Suppressor macrophage (primary cell): ENCODE measurements at places on chromosomes 5 and 9.

DNA sequence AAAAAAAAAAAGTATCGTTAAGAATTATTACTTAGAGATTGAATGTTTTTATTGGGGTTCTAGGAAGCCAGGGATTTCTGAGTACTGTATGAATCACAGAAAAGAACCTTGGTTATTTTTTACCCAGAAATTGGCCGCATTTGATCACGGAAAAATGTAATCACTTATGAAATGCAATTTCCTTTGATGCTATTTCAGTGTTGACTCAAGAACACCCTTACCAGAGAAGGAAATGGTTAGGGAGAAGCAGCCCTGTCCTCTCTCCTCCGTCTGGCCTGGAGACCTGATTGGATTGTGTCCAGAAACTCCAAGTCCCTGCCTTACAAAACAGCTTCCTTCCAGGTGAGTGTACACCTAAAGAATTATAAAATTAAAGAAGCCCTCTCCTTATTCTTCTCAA lies 116.7 kb downstream of the MED10 start:
- DNase-seq = no peak

GRCh38 chr5:174734571-174735497 lies 10.5 kb downstream of the MSX2 start:
- DNase-seq = no peak

DNA sequence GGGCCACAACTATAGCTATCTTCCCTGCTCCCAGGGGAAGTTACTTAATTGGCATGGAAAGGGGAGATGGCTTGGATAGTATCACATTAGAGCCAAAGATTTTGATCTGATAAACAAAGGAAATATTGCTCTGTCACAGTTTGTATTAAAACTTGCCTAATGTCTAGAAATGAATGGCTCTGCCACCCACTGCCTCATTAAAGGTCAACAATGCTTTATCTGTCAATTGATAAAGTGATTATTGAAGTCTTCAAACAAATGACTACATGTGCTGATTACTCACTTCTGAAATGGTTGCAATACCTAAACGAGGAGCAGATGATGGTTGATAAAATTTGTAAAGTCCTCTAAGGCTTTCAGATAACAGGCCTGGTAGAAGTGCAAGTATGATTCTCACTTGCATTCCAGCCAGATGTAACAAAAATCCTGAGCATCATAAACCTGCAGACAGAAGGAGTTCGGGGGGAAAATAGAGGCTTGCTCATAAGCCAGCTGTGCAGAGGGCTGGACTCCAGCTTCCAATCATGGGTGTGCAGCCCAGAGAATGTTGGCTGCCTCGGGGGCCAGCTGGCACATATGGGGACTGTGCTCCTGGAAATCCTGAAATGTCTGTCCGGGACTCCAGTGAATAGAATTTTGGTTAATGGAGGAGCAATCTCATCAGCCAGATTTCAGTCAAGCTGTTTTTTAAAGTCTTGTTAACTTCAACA lies 200.5 kb upstream of the SLC27A6 start:
- DNase-seq = no peak

GRCh38 chr9:30944741-30945280 lies 1439.6 kb upstream of the ACO1 start:
- no peak for DNase-seq

DNA sequence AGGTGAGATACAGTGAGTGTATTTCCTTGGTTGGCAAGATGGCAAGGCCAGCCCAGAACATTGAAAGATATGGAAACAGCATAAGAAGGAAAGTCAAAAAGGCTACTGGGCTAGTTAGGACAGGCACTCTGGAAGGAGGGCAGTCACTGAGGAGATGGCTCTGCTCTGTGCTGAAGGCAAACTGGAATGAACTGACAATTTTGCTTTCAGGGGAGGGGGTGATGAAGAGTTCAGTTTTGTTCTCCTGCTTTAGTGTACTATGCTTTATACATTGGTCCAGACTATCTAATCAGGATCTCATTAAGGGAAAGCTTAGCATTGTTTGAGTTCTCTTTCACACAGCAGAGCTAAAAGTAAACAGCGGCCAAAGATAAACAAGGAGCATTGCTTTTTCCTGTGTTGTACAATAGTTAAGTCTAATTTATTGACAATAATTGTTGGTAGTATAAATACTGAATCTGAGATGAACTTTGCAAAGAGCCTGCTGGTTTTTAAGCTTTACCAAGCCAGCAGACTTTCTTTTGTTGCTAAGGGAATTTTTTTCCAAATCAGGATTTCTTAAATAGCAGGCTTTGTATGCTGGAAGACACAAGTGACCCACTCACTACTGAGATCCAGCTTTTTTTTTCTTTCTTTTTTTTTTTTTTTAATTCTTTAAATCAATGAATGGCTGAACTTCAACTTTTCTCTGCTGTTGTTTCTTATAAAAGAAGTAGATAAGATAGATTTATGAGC lies 355.5 kb downstream of the ARRDC3 start:
- no peak for DNase-seq

DNA sequence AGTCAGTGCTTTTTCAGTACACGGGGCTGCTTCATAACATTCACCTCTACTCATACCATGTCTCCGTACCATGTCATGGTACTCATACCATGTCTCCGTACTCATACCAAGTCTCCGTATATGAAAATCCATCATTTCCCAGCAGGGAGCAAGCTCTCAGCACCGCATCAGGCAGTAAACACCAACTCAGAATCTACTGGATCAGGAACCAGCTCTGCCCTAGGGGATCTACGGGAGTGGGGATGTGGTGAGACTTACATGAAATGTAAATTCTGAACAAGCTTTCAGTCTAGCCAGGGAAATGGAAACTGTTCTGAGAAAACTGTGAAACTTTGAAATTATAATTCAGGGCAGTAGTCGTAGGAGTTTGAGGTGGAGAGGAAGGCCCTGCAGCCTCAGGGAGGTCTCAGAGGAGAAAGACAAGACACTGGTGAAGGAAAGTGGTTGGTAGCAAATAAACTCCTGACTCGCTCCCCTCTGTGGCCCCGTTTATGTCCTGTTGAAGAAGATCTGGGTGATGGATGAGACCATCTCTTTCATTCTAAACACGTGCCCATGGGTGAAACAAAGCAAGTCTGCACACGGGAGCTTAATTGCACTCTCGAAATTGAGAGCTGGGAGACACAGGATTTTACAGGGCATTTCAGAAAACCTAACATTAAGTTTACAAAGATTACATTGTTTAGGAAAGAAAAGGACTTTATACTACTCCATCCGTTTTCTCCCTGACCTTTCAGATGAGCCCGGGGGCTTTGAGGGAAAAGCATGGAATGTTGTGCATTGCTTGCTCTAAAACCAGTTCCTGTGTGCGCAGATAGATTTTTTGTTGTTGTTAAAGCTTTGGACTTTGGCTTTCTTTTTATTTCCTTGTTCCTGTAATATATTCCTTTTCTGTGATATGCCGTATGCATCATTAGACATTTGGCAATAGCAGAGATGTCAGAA lies 26.8 kb downstream of the ACTBL2 start:
- DNase-seq = no peak
